ENCODE measurements at places on chromosomes 16 and 17.

- no peak for DNase-seq
These were observed 25.5 kb upstream of the CDH1 start for GRCh38 chr16:68711421-68712139.

GRCh38 chr17:4220655-4221054 is 43.1 kb downstream of the ANKFY1 start:
- no peak for DNase-seq

DNA sequence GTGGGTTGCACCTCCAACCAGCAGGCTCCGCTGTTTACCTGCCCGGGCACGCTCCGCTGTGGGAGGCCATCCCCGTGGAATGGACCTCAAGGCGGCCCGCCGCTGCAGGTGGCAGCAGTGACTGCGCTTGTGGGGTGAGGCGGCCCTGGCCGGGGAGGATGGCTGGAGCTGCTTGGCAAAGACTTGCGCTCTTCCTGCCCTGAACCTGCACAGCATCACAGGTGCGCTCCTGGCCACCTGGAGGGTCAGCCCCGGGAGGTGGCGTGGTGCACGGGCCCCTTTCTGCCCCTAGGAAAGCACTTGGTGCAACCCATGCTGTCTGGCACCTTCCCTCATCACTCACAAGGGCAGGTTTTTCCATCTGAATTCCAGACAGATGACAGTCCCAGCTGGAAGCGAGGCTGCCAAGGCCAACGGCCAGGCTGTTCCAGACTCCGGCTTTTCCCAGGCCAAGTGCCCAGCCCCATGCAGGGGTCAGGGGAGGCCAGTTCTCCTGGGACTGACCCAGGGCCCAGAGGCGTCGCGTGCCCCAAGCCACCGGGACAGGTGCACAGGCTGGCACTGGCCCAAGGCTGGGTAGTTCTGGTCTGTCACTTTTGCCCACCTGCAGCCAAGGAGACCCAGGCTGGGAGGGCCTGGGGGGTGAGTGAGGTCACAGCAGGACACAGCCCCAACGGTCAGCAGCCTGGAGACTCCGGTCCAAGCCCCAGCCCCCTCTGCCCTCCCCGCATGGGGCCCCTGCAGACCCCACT is 13.3 kb downstream of the UTS2R start:
- no peak for DNase-seq

DNA sequence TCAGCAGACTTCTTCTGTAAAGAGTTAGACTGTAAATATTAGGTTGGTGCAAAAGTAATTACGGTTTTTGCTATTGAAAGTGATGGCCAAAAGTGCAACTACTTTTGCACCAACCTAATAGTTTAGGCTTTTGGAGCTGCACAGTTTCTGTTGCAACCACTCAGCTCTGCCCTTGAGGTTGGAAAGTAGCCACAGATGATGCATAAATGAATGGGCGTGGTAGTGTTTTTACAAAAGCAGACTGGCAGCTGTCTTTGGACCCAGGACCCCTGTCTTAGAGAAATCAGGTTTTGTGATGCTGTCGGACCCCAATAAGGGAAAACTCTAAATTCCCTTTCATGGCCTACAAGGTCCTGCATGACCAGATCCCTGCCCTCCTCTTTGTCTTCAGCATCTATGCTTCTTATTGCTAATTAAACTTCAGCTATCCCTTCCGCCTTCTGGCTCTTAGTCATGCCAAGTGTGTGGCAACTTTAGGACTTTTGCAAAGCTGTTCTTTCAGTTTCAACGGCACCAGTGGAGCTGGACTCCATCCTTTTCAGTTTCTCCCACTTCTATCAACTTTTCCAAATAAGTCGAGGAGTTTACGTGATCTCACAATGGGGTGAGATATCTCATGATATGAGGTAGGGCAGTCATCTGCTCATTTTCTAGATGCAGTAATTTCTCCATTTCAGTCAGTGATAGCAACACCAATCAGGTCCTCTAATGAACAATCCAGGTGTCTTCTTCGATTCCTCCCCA is 232.3 kb downstream of the XYLT1 start:
- no peak for DNase-seq

DNA sequence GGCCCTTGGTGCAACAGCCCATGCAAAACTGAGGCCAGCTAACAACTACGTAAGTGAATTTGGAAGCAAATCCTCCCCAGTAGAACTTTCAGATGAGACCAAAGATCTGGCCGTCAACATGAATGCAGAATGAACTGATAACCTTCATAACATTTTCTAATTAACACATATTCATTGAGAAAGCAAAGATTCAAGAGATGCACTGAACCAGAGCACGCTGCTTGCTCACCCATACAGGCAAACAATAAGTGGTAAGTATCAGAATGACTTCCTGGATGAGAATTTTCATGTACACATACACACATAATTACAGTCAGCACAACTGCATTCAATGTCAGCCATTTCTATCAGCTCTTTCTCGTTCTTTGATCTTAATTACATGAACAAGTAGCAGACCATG is 30.6 kb downstream of the XYLT1 start:
- no peak for DNase-seq

DNA sequence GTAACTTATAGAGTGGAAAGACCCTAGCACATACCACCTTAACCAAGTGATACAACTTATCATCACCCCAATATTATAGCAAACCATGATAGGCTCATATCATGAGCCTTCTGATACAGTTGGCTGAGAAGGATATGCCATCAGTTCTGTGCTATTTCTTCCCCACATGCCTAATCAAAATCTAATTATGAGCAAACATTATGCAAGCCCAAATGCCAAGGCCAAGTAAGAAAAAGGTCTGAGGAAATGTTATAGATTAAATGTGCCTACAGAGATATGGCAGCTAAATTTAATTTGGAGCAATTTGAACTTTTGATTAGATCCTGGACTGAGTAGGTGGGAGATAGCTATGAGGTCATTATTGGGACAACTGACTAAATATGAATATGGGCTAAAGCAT is 225.9 kb upstream of the PMFBP1 start:
- no peak for DNase-seq

DNA sequence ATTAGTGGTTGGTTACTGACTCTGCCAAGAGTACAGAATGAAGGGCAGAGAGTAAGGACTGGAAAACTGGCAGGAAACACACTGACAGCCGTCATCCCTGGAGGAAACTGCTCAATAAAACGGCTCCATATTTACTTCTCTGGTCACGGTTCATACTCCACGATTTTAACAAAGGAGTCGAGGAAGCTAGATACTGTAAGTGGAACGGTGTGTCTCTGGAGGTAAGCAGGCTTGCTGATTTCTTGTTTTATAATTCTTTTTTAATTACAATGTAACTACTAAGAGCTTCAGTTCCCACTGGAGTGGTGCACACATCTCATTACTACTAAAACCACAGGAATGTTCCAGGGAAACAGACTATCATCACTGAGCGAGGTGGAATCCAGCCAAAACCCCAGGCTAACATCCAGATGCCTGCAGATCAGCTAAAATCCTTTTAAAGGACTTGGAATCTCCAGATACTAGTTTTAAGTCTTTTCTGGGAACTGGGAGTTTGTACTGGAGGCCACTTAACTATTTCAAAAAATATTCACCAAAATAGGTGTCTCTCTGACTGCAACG is 17.8 kb downstream of the SERPINF1 start:
- DNase-seq = no peak

GRCh38 chr16:80804056-80804525 is 307 bp downstream of the CDYL2 start:
- no peak for DNase-seq

DNA sequence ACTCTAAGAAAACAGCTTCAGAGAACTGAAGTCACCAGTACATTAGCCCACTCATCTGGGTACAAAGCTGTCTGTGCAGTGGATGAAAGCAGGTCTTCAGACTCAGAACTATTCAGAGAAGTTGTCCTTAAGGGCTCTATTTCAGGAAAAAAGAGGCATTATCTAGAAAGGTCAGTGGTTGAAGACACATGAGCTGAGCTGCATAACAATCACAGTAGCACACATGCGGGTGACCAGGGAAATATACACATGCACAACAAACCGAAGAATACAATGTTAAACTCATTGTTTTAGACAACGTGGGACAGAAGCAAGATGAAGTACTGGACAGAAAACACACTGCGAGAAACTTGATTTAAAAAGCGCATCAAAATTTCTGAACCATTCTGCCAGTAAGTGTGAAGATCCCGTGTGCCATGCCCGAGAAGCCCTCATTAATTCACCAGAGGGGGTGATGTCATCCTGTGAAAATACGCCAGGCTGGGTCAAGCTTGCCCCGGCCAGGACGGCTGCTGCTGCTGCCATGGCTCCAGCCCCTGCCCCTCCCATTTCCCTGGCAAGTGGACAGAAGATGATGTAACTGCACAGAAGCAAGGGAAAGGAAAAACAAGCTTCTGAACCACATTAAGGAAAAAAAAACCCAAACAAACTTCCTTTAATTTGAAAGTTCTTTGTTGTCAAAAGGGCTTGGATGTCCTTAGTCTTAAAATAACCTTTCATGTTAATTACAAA is 10.1 kb downstream of the DYNC1LI2 start:
- DNase-seq = no peak

DNA sequence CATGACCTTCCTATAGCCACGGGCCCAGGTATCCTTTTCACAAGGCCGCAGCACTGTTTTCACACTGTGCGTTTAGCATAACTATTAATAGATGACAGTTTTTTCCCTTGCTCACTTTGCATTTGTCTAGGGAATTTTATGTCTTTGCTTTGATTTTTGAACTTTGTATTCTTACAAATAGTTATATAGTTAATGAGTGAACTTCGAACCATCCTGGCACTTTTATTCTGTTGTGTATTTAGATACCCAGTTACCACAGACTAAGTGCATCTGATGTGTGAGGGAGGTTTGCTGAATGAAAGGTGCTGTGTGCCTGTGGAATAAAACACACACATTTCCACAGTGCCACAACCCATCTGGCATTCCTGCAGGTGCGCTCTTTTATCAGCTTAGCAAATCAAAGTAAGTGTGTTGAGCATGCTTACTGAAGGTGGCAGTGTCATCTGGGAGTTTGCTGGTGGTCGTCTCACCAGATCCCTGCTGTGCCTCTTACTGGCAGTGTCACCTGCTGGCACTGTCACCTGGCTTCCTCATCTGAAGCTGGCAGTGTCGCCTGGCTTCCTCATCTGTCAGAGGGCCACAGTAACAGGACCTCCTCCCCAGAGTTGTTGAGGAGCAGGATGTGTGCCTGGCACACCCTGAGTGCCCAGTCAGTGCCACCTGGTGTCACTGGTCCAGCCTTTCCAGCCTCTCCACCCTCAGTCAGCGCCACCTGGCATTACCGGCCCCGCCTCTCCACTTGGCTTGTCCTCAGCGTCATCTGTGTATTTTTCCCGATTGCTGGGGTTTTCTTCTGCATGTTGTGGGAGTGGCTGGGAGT is 37.6 kb downstream of the USP10 start:
- DNase-seq = no peak

DNA sequence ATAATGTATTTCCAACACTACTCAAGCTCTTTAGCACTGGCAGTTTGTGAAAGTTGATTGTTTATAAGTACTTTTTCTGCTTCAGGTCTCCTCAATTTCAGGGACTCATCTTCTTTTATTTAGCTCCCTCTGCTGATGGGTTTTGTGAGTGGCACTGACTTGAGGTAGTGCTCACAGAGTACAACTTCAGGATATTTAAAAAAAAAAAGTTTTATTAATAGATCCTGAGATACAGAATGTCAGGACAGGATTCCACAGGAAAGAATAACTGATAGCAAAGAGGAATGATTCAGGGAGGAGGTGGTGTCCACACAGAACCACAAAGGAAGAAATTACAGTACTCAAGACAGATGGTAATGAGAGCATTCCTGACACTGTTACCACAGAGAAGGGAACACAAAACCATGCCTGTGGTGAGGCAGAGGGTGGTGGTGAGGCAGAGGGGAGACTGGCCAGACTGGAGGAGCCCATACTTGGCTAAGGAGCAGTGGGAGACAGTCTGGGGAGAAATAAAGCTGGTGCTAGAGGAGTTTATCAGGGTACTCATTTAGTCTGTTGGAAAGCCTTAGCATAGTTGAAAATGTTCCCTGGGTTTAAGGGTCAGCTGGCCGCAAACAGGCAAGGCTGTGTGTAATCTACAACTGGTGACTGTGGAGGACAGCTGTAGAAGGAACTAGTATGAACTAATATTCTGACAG is 63.7 kb downstream of the SPAG9 start:
- no peak for DNase-seq

GRCh38 chr16:61324044-61324443 is 712.2 kb downstream of the CDH8 start:
- DNase-seq = no peak

GRCh38 chr17:78753316-78754250 is 28.5 kb downstream of the CYTH1 start:
- no peak for DNase-seq

GRCh38 chr16:84084570-84085270 is 32.0 kb downstream of the MBTPS1 start:
- DNase-seq = no peak

GRCh38 chr16:56748191-56748590 is 18.3 kb downstream of the NUP93 start:
- DNase-seq = no peak

- no peak for DNase-seq
These were observed 723 bp downstream of the TMEM186 start for GRCh38 chr16:8796469-8797363.

GRCh38 chr17:67696347-67696746 is 21.4 kb upstream of the NOL11 start:
- DNase-seq = no peak

GRCh38 chr16:62933929-62934328 is 897.7 kb upstream of the CDH8 start:
- no peak for DNase-seq

DNA sequence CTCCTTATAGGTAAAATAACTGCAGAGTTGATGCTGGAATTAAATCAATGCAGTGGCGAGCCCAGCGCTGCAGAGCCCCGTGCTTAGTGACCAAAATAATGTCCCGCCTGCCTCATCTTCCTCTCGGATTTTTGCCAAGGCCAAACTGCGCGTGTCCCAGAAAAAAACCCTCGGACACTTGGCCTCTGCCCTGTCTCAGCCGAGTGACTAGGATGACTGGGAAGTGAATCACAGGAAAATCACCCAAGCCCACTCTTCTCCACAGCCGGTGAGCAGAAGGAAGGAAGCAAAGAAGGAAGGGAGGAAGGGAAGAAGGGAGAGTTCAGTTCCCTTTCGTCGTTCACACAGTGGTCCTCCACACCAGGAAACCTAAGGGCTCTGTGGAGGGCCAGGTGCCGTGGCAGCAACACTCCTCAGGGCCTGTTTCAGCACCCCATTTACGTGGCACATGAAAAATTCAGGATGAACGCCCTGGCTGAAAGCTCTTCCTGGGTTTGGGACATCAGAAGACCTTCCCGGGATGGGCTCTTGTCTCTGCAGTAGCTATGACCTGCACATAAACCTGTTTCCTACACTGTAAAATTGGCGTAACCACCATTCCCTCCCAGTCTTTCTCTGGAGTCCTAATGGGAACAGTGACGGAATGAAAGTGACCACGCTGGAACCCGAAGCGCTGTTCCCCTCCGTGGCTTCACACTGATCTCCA is 25.4 kb upstream of the HOXB13 start:
- DNase-seq = no peak

DNA sequence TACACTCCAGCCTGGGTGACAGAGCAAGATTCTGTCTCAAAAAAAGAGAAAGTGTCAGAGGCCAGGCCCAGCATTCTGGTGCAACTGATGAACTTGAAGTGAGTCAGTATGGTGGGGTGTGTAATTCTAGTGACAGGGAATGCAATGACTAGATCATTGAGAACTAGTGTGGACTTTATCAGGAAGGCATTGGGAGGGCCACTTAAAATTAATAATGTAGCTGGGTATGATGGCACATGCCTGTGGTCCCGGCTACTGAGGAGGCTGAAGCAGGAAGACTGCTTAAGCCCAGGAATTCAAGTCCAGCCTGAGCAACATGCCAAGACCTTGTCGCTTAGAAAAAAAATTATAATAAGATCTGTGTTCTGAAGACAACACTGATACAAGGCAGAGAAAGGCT is 90.8 kb downstream of the STX8 start:
- DNase-seq = no peak

Measured in activated gamma-delta T cell (primary cell).